Heart left ventricle (tissue), 16 donors: ENCODE measurements at places on chromosomes 5 and 9. TPM values are rescaled to one million over a fixed set of nuclear protein-coding genes. Genes with fewer than 3 reads are reported as not detected.

SLCO4C1 gene
- total RNA-seq: 0.16 TPM

NIPAL4 gene
- total RNA-seq: 0.07 TPM

DNA sequence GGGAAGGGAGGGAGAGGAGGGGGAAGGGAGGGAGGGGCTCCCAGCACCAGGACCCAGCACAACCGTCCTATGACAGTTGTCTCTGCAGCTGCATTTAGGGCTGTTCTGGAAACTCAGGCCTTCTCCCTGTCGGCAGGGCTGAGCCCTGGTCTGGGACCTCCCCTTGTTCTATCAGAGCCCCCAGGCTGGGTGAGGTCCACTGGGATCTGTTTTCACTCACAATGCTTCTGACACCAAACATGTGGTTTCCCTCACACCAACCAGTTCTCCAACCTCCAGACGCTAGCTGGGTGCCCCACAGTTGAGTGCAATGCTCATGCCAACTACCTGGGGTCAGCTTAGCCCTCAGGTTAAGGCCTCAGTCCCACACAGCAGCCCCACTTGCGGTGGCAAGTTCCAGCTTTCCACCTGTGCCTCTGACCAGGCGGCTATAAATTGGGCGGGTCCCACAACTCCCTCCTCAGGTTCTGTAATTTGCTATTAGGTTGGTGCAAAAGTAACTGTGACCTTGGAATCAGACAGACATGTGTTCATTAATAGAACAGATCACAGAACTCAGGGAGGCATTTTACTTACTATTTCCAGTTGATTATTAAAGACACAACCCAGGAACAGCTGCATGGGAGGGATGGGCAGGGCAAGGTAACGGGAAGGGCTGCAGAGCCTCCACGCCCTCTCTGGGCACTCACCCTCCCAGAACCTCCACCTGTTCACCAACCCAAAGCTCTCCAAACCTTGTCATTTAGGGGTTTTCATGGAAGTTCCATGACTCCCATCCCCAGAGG lies 13.5 kb downstream of the ADAMTS2 start:
- H3K4me3 ChIP-seq: no peak overlapping the region
- no peak overlapping the region for H3K27ac ChIP-seq
- peaks cover 2% of the 10 kb centered on the region for H3K4me1 ChIP-seq
- DNase-seq: no peak
- H3K36me3 ChIP-seq: no peaks in the 10 kb centered on the region

GRCh38 chr5:22998774-22999173 lies 145.6 kb upstream of the CDH12 start:
- no peaks in the 10 kb centered on the region for H3K36me3 ChIP-seq
- H3K4me3 ChIP-seq: no peak overlapping the region
- H3K27ac ChIP-seq: no peak overlapping the region
- no peaks in the 10 kb centered on the region for H3K4me1 ChIP-seq

SPINK1 gene
- total RNA-seq: not detected

ARID3C gene
- not detected for total RNA-seq

GRCh38 chr5:91976451-91976850 lies 593.3 kb upstream of the ARRDC3 start:
- H3K27me3 ChIP-seq: no peaks in the 10 kb centered on the region
- H3K4me1 ChIP-seq: no peaks in the 10 kb centered on the region
- H3K36me3 ChIP-seq: no peaks in the 10 kb centered on the region
- no peak for DNase-seq

DNA sequence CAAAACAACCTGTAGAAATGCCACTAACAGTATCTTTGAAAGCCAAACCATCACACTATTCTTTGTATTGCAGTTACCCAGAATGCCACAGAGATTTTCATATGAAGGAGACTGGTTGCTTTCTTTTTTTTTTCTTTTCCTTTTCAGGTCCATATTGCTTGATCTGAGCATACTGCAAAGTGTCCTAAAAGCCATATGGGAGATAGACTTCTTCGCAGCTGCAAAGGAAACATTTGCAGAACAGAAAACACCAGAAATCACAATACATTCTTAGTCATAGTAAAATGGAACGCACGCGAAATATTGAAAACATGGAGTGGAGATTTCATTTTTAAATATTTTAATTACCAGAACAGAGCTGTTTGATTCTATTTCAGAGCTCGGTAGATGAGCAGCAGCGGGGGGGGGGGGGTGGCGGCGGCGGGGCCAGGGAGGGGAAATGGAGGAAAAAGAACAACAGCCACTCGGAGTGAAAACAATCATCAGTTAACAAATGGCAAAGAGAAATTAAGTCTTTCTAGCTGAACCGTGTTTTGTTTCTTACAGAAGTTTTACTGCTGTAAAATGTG lies 284.1 kb downstream of the NFIB start:
- peaks cover 27% of the 10 kb centered on the region for H3K4me1 ChIP-seq
- peak overlapping the region; percentile 92 for H3K27ac ChIP-seq
- DNase-seq: no peak
- no peaks in the 10 kb centered on the region for H3K36me3 ChIP-seq

DNA sequence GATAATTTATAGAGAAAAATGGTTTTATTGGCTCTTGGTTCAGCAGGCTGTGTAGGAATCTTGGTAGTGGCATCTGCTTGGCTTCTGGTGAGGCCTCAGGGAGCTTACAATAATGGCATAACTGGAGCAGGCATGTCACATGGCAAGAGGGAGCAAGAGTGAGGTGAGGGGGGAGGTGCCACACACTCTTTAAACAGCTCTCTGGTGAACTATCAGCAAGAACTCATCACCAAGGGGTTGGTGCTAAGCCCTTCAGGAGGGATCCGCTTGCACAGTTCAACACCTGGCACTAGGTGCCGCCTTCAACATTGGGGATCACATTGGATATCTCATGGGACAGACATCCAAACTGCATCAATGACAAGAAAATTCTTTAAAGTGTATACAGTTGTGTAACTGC lies 10.5 kb downstream of the GPBP1 start:
- H3K27ac ChIP-seq: no peak overlapping the region
- DNase-seq: no peak
- H3K36me3 ChIP-seq: no peaks in the 10 kb centered on the region
- H3K4me3 ChIP-seq: no peak overlapping the region
- H3K4me1 ChIP-seq: peaks cover 86% of the 10 kb centered on the region

DNA sequence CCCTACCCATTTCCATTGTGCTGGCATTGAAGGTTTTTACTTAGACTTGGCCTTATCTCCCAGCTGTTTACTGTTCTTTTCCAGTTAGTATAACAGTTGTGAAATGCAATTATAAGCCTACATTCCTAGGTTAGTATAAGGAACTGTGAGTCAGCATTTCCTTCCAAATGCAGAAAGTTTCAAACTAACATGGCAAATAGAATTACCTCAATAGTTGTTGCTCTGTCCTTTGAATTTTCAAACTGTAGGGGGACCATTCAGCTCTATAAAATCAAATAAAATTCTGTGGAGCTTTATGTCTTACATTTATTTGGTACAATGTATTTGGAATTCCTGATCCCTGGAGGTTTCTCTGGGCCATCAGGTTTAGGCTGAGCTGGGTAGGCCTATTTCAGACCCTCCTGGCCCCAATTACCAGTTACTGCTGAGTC lies 47.2 kb downstream of the ARHGEF28 start:
- H3K4me1 ChIP-seq: peaks cover 4% of the 10 kb centered on the region
- no peak for DNase-seq
- H3K4me3 ChIP-seq: no peak overlapping the region

GRCh38 chr5:36629729-36630128 lies 23.3 kb downstream of the SLC1A3 start:
- peaks cover 15% of the 10 kb centered on the region for H3K4me1 ChIP-seq
- DNase-seq: no peak
- H3K27ac ChIP-seq: no peak overlapping the region
- no peak overlapping the region for H3K4me3 ChIP-seq
- H3K27me3 ChIP-seq: no peaks in the 10 kb centered on the region

CDKN2B gene
- 1.3 TPM for total RNA-seq

GRCh38 chr9:137317718-137318511 lies 15.8 kb upstream of the NRARP start:
- H3K36me3 ChIP-seq: no peaks in the 10 kb centered on the region
- peak; percentile 37 for DNase-seq
- peaks cover 75% of the 10 kb centered on the region for H3K4me1 ChIP-seq
- no peaks in the 10 kb centered on the region for H3K27me3 ChIP-seq

- H3K4me3 ChIP-seq: no peak overlapping the region
- peaks cover 3% of the 10 kb centered on the region for H3K27me3 ChIP-seq
- peaks cover 14% of the 10 kb centered on the region for H3K4me1 ChIP-seq
- no peak overlapping the region for H3K27ac ChIP-seq
Observed at GRCh38 chr5:141704782-141705297, 22.8 kb upstream of the ARAP3 start.

ALDH1A1 gene
- total RNA-seq: 35.8 TPM

DNA sequence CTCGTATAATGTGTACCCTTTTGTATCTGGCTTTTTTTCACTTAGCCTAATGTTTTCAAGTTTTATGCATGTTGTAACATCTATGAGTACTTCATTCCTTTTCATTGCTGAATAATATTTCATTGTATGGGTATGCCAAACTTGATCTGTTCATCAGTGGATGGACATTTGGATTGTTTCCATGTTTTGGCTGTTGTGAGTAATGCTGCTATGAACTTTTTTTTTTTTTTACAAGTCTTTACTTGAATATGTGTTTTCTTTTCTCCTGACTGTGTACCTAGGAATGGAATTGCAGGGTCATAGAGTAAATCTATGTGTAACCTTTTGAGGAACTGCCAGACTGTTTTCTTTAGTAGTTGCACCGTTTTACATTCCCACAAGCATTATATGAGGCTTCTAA lies 52.4 kb downstream of the MTREX start:
- no peak overlapping the region for H3K27ac ChIP-seq
- H3K36me3 ChIP-seq: peaks cover 9% of the 10 kb centered on the region
- DNase-seq: no peak
- H3K27me3 ChIP-seq: no peaks in the 10 kb centered on the region
- H3K4me1 ChIP-seq: no peaks in the 10 kb centered on the region

DNA sequence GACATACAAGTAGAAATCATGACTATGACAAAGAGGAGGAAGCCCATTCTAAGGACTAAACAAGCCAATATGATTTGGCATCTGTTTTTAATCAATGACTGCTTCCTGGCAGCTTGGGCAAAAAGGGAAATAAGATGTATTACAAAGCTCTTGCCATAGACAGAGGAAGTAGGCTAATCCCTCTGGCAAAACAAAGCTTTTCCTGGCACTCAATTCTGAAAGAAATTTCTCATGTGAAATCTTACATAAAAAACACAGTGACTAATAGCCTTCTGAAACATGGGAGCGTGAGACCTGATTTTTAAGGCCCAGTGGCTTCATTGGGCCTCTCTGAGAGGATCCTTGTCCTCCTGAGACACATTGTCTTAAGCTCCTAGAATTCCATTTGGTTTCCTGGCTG lies 93.6 kb downstream of the COL23A1 start:
- no peak overlapping the region for H3K27ac ChIP-seq
- H3K27me3 ChIP-seq: no peaks in the 10 kb centered on the region
- no peaks in the 10 kb centered on the region for H3K36me3 ChIP-seq
- H3K4me3 ChIP-seq: no peak overlapping the region
- no peaks in the 10 kb centered on the region for H3K4me1 ChIP-seq
- no peak for DNase-seq

- no peak overlapping the region for H3K4me3 ChIP-seq
- H3K27me3 ChIP-seq: no peaks in the 10 kb centered on the region
- H3K36me3 ChIP-seq: no peaks in the 10 kb centered on the region
- H3K4me1 ChIP-seq: no peaks in the 10 kb centered on the region
- no peak overlapping the region for H3K27ac ChIP-seq
Observed at GRCh38 chr5:117262572-117263131, 688.0 kb upstream of the SEMA6A start.

PLPP7 gene
- 86.0 TPM for total RNA-seq

SPAAR gene
- total RNA-seq: 6.8 TPM

PFN3 gene
- total RNA-seq: not detected

DNA sequence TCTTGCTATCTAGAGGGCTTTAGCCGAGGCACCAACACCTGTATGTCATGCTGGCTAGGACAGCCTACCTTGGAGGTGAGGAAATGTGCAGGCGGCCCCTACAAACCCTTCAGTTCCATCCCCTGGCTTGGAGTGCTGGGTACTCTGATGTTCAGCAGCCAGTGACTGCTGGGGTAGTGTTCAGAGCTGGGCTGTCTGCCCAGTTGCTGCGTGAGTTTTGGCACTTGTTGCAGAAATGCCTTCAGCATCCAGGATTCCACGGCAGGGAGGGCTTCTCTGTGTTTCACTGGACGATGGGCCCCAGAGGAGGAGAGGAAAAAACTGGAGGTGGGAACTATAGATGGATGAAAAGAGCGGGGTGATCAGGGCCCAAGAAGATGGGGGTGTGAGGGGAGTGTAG lies 10.4 kb downstream of the SWI5 start:
- H3K4me1 ChIP-seq: no peaks in the 10 kb centered on the region
- H3K4me3 ChIP-seq: no peak overlapping the region
- no peaks in the 10 kb centered on the region for H3K27me3 ChIP-seq
- H3K36me3 ChIP-seq: peaks cover 37% of the 10 kb centered on the region
- DNase-seq: no peak

- no peak overlapping the region for H3K27ac ChIP-seq
- no peak overlapping the region for H3K4me3 ChIP-seq
- no peaks in the 10 kb centered on the region for H3K4me1 ChIP-seq
- H3K27me3 ChIP-seq: no peaks in the 10 kb centered on the region
- no peak for DNase-seq
- H3K36me3 ChIP-seq: no peaks in the 10 kb centered on the region
Observed at GRCh38 chr5:163339148-163339547, 98.2 kb upstream of the CCNG1 start.

- no peaks in the 10 kb centered on the region for H3K4me1 ChIP-seq
- DNase-seq: no peak
- H3K27ac ChIP-seq: no peak overlapping the region
Observed at GRCh38 chr9:116497095-116497890, 189.8 kb upstream of the TRIM32 start.

- H3K4me3 ChIP-seq: no peak overlapping the region
- no peaks in the 10 kb centered on the region for H3K27me3 ChIP-seq
- H3K4me1 ChIP-seq: no peaks in the 10 kb centered on the region
- H3K27ac ChIP-seq: no peak overlapping the region
- DNase-seq: no peak
Observed at GRCh38 chr5:179403426-179404147, 58.3 kb upstream of the ADAMTS2 start.

GLIPR2 gene
- total RNA-seq: 7.8 TPM

OR1Q1 gene
- total RNA-seq: not detected

ANKRD20A1 gene
- 0.63 TPM for total RNA-seq

DNA sequence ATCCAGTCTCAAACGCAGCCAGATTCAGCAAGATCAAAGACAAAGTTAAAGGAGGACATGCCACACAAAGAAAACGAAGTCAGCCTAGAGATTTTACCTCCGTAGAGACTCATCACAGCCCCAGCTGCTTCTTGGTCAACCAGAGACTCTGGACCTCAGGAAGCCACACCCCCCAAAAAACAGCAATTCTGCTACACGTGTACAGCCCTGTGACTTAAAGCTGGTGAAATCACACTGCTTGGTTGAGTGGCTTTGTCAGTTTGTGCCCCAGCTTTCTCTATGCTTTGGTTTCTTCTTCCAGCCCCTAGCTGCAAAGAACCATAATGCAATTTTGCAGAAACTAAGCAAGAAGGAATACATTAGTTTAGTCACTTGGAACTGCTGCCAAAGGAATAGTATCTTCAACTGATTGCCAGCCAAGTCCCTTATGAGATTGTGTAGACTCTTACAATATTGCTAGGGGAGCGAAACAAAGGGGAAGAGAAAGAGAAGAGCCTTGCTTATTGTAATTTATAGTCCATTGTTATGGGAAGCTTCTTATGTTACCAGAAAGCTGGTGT lies 158.8 kb upstream of the ZNF462 start:
- no peak for DNase-seq
- H3K4me3 ChIP-seq: no peak overlapping the region
- H3K27me3 ChIP-seq: no peaks in the 10 kb centered on the region
- H3K36me3 ChIP-seq: no peaks in the 10 kb centered on the region
- no peaks in the 10 kb centered on the region for H3K4me1 ChIP-seq
